ENCODE measurements at places on chromosomes 2 and 18. TPM values are rescaled to one million over a fixed set of nuclear protein-coding genes. Genes with fewer than 3 reads are reported as not detected.

GRCh38 chr18:44143072-44143471 is 537.6 kb upstream of the SETBP1 start:
- no peaks in the 10 kb centered on the region for H3K36me3 ChIP-seq
- no peak for DNase-seq
- H3K4me1 ChIP-seq = no peaks in the 10 kb centered on the region

DNA sequence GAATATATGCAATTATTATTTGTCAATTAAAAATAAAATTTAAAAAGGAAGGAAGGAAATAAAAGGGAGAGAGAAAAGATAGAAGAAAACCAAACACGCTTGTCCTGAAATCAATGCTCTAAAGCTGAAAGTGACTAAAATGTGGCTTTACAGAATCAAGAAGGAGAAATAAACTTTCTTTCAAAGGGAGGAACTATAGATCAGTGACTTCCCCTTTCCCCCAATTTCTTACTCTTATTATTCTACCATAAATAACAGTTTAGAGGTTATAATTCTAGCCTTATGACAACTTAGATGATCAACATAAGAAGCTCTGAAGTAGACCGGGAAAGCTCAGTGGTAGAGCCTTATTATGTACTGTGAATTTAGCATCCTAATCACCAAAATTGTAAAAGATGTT is 122.5 kb downstream of the ARHGAP15 start:
- no peaks in the 10 kb centered on the region for H3K27me3 ChIP-seq
- DNase-seq = no peak
- no peaks in the 10 kb centered on the region for H3K36me3 ChIP-seq
- peaks cover 4% of the 10 kb centered on the region for H3K4me1 ChIP-seq
- H3K4me3 ChIP-seq = no peak overlapping the region
- H3K27ac ChIP-seq = no peak overlapping the region

GRCh38 chr2:38416296-38417036 is 39.4 kb upstream of the ATL2 start:
- peaks cover 27% of the 10 kb centered on the region for H3K36me3 ChIP-seq
- no peak overlapping the region for H3K27ac ChIP-seq
- no peak for DNase-seq
- H3K4me3 ChIP-seq = no peak overlapping the region
- no peaks in the 10 kb centered on the region for H3K4me1 ChIP-seq

GRCh38 chr2:140895378-140895777 is 1235.4 kb downstream of the LRP1B start:
- peak; percentile 26 for DNase-seq
- H3K27ac ChIP-seq = no peak overlapping the region
- H3K4me3 ChIP-seq = peak overlapping the region; percentile 50
- H3K36me3 ChIP-seq = no peaks in the 10 kb centered on the region
- peaks cover 38% of the 10 kb centered on the region for H3K4me1 ChIP-seq

DNA sequence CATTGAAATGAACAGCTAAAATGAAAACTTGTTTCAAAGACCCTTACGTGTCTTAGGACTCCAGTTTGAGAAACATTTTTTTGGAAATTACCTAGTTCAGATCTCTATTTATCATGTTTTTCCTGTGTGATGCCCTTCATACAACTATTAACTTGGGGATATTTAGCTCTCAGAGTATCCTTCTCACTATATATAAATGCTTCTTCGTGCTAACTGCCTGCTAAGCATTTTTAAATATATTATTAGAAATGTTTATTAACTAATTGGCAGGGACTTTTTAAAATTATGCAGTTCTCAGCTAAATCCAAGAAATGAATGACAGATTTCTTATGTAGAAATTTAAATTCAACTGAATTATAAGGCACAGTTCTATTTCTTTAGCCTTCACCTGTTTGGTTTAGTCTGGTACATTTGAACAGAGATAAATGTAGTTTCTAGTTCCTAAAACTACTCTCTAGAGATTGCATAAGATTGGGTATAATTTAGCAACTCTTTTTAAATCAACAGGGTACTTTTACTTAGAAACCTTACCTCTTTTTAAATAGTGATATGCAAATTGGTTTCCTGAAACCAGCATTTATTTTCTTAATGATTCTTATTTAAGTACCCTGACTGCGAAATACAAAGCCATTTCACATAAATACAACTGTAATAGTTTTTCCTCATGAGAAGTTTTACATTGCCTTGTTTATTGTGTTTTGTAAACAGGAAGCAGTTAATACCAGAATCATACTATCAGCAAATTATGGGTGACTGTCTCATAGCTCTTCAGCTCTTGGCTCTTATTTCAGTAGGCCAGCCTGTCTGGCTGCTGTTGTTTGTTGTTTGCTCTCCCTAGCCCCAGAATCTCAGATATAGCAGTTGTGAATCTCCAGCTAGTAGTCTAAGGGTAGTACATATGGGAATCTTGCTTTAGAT is 140.7 kb downstream of the PTRHD1 start:
- DNase-seq = no peak
- H3K4me1 ChIP-seq = peaks cover 7% of the 10 kb centered on the region
- H3K27me3 ChIP-seq = no peaks in the 10 kb centered on the region

GRCh38 chr2:24351981-24352380 is 8.4 kb downstream of the ITSN2 start:
- H3K27ac ChIP-seq = no peak overlapping the region
- peaks cover under 1% of the 10 kb centered on the region for H3K36me3 ChIP-seq
- DNase-seq = no peak
- no peak overlapping the region for H3K4me3 ChIP-seq
- H3K4me1 ChIP-seq = no peaks in the 10 kb centered on the region
- H3K27me3 ChIP-seq = no peaks in the 10 kb centered on the region

- H3K4me3 ChIP-seq = peak overlapping the region; percentile 79
- peaks cover 54% of the 10 kb centered on the region for H3K4me1 ChIP-seq
- peak; percentile 62 for DNase-seq
- H3K36me3 ChIP-seq = no peaks in the 10 kb centered on the region
Measured at GRCh38 chr2:153476816-153477635, 1.5 kb downstream of the RPRM start.

- no peak for DNase-seq
- no peak overlapping the region for H3K4me3 ChIP-seq
- H3K27ac ChIP-seq = no peak overlapping the region
- H3K4me1 ChIP-seq = no peaks in the 10 kb centered on the region
- 0 out of 2 replicates have a peak, but pooled peaks cover 2% of the 10 kb centered on the region for H3K36me3 ChIP-seq
Measured at GRCh38 chr2:75998451-75998850, 287.7 kb upstream of the GCFC2 start.

- no peak for DNase-seq
- no peak overlapping the region for H3K4me3 ChIP-seq
- peaks cover 23% of the 10 kb centered on the region for H3K36me3 ChIP-seq
Measured at GRCh38 chr2:218275371-218276072, 5.2 kb downstream of the PNKD start.

DNA sequence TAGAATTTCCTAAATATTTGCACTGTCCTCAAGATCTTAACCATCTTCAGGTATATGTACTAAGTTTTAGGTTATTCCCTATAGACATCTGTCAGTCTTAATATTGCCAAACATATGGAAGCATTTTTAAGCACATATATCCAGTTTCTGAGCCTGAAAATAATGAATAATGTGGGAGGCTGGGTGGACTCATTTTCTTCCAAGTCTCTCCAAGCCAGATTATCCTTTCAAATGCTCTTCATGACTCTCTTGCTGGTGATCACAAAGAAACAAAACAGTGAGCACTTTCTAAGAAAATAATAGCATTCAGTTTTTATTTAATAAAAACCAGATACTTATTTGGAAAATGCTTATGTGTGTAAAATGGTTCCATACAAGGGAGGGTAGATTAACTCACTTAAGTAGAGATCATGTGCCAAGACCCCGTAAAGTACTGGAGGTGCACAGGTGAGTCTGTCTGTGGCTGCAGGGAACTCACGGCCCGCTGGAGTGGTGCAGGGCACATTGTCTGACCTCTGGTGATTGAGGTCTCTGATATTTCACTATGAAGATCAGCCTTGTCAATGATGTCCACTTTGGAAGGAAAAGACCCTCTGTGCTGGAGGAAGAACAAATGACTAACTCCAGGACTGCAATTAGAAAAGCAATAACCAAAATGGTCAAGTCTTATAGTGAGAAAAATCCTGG is 161.6 kb downstream of the TMEM18 start:
- H3K4me3 ChIP-seq = no peak overlapping the region
- no peak overlapping the region for H3K27ac ChIP-seq
- DNase-seq = no peak
- peaks cover 30% of the 10 kb centered on the region for H3K27me3 ChIP-seq
- no peaks in the 10 kb centered on the region for H3K36me3 ChIP-seq
- peaks cover 5% of the 10 kb centered on the region for H3K4me1 ChIP-seq

GRCh38 chr2:6392966-6393365 is 472.7 kb downstream of the CMPK2 start:
- no peak overlapping the region for H3K27ac ChIP-seq
- no peak for DNase-seq
- H3K27me3 ChIP-seq = peaks cover 10% of the 10 kb centered on the region
- no peak overlapping the region for H3K4me3 ChIP-seq

GRCh38 chr18:65487569-65487968 is 263.2 kb upstream of the CDH7 start:
- no peak overlapping the region for H3K27ac ChIP-seq
- H3K27me3 ChIP-seq = no peaks in the 10 kb centered on the region
- H3K4me3 ChIP-seq = no peak overlapping the region
- DNase-seq = no peak
- peaks cover 5% of the 10 kb centered on the region for H3K4me1 ChIP-seq

- H3K27me3 ChIP-seq = no peaks in the 10 kb centered on the region
- no peak overlapping the region for H3K27ac ChIP-seq
- H3K4me1 ChIP-seq = peaks cover 11% of the 10 kb centered on the region
- no peak for DNase-seq
Measured at GRCh38 chr2:173226899-173227698, 127.6 kb upstream of the CDCA7 start.

- H3K4me3 ChIP-seq = no peak overlapping the region
- H3K27ac ChIP-seq = no peak overlapping the region
- no peak for DNase-seq
- peaks cover 6% of the 10 kb centered on the region for H3K4me1 ChIP-seq
- no peaks in the 10 kb centered on the region for H3K36me3 ChIP-seq
Measured at GRCh38 chr2:37569986-37570679, 101.3 kb downstream of the CDC42EP3 start.

- peak overlapping the region; percentile 73 for H3K27ac ChIP-seq
- peaks cover 76% of the 10 kb centered on the region for H3K4me1 ChIP-seq
- no peaks in the 10 kb centered on the region for H3K36me3 ChIP-seq
- H3K4me3 ChIP-seq = peak overlapping the region; percentile 97
Measured at GRCh38 chr2:207164006-207164831, 1.5 kb downstream of the KLF7 start.

DNA sequence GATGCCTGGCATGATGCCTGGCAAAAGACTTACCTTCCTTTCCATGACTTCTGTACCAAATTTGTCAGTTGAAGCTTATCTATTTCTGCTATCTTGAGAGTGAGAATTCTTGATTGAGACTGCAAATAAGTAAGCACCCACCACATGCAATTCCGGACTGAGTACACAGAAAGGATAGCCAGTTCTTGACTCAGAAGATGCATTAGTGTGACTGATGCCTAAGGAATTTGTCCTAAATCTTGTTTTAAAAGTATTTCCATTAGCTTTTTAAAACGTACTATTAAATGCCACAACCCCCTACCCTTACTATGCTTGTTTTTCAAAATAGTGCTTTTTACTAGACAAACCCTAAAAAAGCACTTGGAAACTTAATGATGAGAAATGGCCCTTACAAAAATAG is 545 bp downstream of the MPP4 start:
- H3K4me1 ChIP-seq = peaks cover 61% of the 10 kb centered on the region
- H3K36me3 ChIP-seq = 0 out of 2 replicates have a peak, but pooled peaks cover 6% of the 10 kb centered on the region
- H3K4me3 ChIP-seq = no peak overlapping the region
- H3K27me3 ChIP-seq = no peaks in the 10 kb centered on the region

- H3K27me3 ChIP-seq = no peaks in the 10 kb centered on the region
- DNase-seq = no peak
- no peak overlapping the region for H3K4me3 ChIP-seq
- H3K4me1 ChIP-seq = peaks cover 19% of the 10 kb centered on the region
- peaks cover 14% of the 10 kb centered on the region for H3K36me3 ChIP-seq
Measured at GRCh38 chr2:241891315-241891987, 21.9 kb downstream of the RTP5 start.

DNA sequence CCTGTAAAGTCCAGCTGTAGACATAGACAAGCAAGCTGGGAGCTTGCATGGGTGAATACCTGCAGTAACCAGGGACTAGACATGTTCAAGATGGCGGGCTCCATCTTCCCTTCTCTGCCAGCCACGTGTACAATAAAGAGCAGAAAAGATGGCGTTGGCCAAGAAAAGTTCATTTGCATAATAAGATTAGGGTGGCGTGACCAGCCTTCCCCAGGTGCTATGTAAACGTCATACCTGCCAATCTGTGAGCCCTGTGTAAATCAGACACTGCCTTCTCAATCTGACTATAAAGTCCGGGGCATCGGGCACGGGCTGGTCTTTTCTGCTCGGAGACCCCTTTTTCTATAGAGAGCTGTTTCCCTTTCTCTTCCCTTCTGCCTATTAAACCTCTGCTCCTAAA is 101.6 kb upstream of the XPO1 start:
- H3K4me1 ChIP-seq = peaks cover 35% of the 10 kb centered on the region
- H3K36me3 ChIP-seq = no peaks in the 10 kb centered on the region
- no peak overlapping the region for H3K27ac ChIP-seq
- no peak overlapping the region for H3K4me3 ChIP-seq
- DNase-seq = no peak

- no peaks in the 10 kb centered on the region for H3K36me3 ChIP-seq
- no peaks in the 10 kb centered on the region for H3K27me3 ChIP-seq
- no peak for DNase-seq
- no peak overlapping the region for H3K27ac ChIP-seq
- peaks cover 12% of the 10 kb centered on the region for H3K4me1 ChIP-seq
Measured at GRCh38 chr2:144414324-144414845, 105.5 kb downstream of the ZEB2 start.

GRCh38 chr18:9092665-9093064 is 9.8 kb upstream of the NDUFV2 start:
- no peak for DNase-seq
- H3K36me3 ChIP-seq = no peaks in the 10 kb centered on the region
- H3K4me3 ChIP-seq = no peak overlapping the region
- peaks cover 21% of the 10 kb centered on the region for H3K4me1 ChIP-seq
- H3K27me3 ChIP-seq = no peaks in the 10 kb centered on the region

DNA sequence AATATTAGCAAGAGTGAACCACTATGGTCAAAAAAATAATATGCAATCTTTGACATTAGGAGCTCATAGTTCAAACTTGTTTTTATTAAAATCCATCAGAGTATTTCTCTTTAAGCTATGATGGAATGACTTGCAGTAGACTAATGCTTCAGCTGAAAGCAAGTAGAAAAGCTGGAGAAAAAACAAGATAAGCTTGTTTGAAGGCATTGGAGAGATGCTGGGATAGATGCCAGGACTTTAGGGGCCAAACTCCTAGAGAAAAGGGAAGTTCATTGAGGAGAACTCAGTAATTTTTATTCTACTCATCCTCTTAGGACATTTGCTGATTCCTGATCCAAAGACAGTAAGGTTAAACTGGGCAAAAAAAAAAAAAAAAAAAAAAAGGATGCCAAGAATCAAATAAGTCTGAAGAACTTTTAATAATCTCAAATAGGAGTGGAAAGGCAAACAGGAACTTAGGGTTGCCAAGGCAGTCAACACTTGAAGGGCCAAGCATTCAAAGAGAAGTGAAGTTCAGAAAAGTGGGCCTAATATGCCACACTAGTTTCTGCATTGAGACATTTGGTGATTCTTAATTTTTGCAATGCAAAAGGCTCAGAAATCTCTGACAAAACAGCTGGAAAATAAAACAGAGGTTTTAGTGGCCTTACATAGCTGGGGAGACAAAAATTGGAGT is 19.7 kb upstream of the AFF3 start:
- no peaks in the 10 kb centered on the region for H3K27me3 ChIP-seq
- no peak overlapping the region for H3K4me3 ChIP-seq
- no peaks in the 10 kb centered on the region for H3K4me1 ChIP-seq
- no peak for DNase-seq
- no peak overlapping the region for H3K27ac ChIP-seq

Gene DSG4
- total RNA-seq = not detected

Gene DYSF
- total RNA-seq = 14.8 TPM

Gene ANKRD30BL
- 0.39 TPM for total RNA-seq

Gene ASTL
- total RNA-seq = 0.79 TPM

Gene ANKRD30B
- not detected for total RNA-seq

Data from WTC11 (cell line).